ENCODE measurements at places on chromosomes 2 and 18.

DNA sequence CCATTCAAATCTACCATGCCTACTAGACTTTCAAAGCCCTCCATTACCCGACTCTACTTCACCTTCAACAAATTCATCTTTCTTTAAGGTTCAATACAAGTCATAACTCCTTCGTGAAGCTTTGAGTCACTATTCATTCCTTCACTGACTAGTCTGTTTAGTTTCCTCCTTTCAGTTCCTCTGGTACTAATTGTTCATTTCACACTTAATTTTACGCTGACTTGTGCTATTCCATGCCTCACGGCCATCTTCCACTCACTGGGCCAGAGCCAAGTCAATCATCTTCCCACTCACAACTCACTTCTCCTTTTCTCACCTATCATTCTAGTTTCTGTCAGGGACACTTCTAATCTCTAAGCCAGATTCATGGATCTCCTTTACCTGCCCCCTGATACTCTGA, 136.2 kb downstream of the MTX2 start:
- no peak for DNase-seq

DNA sequence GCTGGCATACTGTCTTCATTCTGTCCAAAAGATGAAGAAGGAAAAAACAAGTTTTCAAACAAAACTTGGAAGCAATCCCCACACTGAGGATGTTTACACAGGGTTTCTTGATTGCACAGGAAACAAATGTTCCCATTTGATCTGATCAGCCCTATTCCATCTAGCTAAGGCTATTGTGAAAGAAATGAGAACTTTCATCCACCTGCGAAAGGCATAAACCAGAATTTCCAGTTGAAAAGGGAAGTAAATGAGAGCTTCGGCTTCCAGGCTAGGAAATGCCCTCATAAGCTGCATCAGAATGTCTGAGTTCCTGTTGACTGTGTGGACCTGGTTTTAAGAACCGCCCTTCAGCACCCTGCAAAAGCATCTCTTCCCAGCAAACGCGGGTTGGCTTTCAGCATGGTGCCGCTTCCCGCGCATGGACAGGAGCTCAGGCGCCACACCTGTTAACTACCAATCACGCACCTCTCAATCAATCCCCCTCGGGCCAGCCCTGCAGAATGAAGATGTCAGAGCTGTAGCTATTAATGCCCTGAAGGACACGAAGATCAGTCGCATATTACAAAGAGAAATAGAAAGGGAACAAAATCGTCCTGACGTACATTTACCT, 850.4 kb downstream of the GALR1 start:
- no peak for DNase-seq

DNA sequence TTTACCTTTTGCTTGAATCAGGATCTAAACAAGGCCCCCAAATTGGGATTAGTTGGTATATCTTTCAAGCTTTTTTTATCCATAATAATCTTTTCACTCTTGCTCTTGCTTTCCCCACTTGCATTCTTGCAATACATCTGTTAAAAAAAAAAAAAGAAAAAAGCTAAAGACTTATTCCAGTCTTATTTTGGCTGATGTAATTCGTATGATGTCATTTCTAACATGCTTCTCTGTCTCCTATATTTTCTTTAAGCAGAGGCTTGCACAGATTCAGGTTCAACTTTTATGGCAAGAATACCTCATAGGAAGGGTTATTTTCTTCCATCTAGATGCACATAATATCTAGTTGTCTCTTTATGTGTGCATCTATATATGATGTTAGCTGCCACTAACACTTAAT, 9.8 kb upstream of the GCFC2 start:
- DNase-seq = no peak

DNA sequence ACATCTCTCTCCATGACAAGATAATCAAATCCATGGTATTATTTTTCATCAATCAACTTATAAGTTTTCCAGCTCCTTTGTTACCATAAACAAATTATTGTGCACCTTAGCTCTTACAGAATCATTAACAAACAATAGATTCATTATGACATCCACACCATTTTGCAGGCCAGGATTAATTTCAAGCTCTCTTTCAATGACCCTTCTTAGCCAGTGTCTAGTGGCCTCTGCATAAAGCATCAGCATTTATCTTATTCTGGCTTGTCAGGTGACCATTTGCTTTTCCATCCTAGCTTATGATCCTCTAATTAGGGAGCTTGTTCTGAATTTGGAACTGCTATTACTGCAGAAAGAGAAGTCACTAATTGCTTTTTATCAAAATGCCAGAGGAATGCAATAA, 806.2 kb upstream of the CHAC2 start:
- DNase-seq = no peak

- no peak for DNase-seq
These were observed 83.9 kb downstream of the MARCO start for GRCh38 chr2:119025762-119026351.

DNA sequence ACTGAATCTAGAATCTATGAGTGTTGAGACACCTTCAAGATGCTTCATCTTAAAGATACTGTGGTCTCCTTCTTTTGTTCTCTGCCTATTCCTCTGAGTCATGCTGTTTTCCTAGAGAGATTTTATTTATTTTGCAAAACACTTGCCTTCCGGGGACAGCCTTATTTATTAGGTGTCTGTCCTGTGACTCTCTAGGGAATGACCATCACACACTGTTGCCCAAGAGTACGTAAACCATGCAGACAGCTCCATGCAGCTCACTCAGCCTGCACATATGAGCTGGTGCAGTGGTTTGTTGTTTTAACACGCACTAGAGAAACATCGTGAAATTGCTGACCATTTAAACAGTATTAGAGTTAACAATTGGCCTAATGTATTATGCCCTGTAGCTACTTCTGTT, 12.4 kb upstream of the ADCYAP1 start:
- DNase-seq = no peak

- no peak for DNase-seq
These were observed 140.9 kb upstream of the TANK start for GRCh38 chr2:161019311-161019710.

- DNase-seq = no peak
These were observed 36.6 kb upstream of the DSC1 start for GRCh38 chr18:31199190-31199769.

GRCh38 chr2:238039985-238040384, 20.8 kb upstream of the SCLY start:
- no peak for DNase-seq

DNA sequence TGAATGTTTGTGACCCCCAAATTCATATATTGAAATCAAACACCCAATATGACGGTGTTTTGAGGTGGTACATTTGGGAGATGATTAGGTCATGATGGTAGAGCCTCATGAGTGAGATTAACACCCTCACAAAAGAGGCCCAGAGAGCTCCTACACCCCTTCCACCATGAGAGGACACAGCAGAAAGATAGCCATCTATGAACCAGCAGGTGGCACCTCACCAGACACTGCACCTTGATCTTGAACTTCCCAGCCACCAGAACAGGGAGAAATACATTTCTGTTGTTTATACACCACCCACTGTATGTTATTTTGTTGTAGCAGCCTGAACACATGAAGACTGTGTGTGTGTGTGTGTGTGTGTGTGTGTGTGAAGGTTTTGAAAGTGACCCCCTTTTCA, 58.1 kb downstream of the ST3GAL5 start:
- DNase-seq = no peak

DNA sequence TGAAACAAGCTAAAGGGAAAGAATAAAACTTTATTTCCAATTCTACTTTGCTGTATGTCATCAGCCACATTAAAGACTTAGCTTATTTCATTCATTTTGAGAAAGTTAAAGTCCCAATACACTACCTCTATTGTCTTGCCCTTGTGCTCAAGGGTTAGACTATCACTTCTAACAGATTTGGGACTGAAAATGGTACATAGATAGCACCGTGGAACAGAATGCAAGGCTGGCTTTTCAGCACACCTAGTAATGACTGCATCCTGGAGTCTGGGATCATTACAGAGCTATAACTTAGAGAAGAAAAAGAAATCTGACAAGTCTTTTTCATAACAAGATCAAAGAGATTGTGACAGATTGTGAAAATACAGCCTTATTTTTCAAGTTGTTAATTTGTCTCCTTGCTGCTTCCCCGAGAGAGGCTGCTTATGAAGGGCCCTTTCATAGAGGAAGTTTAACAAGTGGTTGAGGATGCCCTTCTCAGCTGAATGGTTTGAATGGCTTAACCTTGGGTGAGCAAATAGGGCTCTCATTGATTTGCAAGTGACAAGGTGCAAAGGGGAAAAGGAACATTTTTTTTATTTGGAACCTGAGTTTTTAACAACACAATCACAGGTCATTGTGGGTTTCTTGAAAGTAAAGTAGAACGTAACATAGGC, 371.8 kb downstream of the EPHA4 start:
- no peak for DNase-seq

DNA sequence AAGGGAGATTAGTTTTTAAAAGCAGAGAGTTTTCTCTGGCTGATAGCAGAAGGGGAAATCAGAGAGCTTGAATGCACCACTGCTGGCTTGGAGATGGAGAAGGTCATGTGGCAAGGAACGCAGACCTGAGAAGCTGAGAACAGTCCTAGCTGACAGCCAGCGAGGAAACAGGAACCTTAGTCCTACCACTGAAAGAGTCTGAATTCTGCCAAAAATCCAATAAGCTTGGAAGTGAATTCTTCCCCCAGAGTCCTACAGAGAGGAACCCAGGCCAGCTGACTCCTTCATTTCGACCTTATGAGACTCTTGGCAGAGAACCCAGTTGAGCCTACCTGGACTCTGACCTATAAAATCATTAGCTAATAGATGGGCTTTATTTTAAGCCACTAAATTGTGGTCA, 371.9 kb upstream of the TNP1 start:
- no peak for DNase-seq

DNA sequence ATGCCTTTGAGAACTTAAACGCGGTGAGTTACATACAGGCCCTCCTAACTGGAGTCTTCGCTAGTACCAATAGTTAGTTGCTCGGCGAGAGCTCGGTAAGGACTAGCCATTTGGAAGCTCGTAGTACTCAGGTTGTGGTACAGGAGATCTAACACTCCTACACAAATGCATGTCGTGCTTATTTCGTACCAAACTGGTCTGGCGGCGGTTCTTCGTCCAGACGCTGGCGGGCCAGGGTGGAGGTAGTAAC, 346 bp upstream of the VRK2 start:
- no peak for DNase-seq

- DNase-seq = no peak
These were observed 294.9 kb downstream of the DYSF start for GRCh38 chr2:71748227-71748626.

DNA sequence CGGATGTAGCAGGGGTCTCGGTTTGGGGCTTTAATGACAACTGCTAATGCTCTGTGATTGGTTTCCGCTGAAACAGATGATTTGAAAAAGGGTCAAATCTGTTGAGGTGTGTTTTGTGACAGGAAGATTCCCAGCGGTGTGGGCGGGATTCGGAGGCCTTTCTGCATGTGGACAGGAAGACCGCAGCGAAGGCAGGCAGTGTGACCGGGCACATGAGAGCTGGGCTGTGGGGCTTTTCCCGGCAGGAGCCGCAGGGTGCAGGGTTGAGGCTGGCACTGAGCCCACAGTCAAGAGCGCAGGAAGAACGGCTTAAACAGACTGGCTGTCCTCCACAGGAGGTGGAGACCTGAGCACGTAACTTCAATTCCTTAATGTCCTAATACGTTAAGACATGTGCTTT, 180.0 kb upstream of the TPO start:
- DNase-seq = no peak

DNA sequence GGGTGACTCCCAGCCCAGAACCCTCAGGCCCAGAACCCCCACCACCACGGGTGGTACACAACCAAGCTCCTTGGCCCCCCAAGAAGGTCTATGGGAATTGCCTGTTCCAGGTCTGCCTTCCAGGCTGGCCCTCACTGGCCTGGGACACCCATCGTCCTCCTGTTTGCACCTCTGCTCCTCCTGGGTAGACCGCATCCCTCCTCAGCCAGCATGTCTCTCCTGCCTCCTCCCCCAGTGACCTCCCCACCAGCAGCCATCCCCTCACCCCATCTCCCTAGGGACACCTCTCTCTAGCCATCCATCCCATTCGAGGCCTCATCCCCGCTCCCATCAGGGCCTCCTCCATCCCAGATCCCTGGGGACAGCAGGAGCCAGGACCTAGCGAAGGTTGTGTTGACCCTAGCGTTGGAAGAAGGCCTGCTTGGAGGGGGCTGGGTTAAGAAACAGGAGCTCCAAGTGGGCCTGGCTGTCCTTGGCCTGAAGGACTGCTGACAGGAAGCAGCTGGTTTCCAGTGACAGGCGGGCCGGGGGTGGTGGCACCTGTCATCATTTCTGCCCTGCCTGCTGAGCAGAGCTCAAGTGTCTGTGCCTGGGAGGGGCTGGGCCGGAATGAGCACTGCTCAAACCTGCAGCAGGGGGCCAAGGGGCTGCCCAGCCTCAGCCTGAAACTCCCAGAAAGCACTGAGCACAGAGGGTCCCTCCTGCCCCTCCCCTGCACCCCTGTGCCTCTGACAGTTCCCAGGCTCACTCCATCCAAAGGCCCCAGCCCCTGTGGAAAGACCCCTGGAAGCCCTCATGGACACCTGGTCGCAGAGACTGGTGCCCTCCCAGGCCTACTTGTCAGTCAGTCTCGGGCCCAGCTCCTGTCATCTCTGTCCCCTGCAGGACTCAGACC, 96.0 kb upstream of the OTOS start:
- peak; percentile 21 for DNase-seq

DNA sequence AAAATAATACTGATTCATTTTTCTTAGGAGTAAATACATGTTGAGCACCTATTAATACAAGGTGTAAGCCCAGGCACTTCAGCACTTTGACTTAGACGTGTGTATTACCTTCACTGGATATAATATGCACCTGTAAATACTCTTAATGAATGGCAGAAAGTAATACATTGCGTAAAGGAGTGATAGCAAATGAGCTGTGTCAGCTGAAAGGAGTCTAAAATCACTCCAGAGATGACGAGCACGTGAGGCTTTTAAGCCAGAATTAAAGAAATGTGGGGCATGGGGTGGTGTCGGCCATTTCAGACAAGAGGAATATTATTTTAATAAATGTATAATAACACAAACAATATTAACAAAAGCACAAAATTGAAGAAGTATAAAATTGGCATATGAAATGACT, 722.7 kb downstream of the EPHA4 start:
- no peak for DNase-seq

- no peak for DNase-seq
These were observed 3.7 kb downstream of the ALS2 start for GRCh38 chr2:201777043-201777442.

- DNase-seq = peak; percentile 61
These were observed 92.4 kb downstream of the DYSF start for GRCh38 chr2:71545572-71546274.

DNA sequence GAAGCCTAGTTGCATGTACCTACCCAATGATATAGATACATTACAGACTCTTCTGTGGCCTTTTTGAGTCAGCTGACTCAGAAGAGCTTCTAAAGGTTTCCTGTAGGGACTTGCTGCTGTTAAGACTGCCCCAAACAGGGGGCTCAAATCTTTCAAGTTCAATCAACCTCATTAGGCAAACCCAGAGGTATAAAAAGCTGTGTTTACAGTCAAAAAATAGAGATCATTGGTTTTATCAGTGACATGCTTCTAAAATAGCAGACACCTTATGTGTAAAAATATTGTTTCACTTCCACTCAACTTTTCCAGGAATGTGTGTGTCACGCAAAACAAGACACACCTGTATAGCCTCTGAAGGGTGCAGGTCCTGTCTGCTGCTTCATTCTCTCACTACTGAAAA, 624.3 kb upstream of the FANCL start:
- DNase-seq = no peak

- DNase-seq = no peak
These were observed 42.5 kb upstream of the SCN1A start for GRCh38 chr2:166170356-166170755.

- no peak for DNase-seq
These were observed 5.1 kb downstream of the RHOB start for GRCh38 chr2:20451761-20452499.
